ENCODE measurements at places on chromosomes 5 and 9.

DNA sequence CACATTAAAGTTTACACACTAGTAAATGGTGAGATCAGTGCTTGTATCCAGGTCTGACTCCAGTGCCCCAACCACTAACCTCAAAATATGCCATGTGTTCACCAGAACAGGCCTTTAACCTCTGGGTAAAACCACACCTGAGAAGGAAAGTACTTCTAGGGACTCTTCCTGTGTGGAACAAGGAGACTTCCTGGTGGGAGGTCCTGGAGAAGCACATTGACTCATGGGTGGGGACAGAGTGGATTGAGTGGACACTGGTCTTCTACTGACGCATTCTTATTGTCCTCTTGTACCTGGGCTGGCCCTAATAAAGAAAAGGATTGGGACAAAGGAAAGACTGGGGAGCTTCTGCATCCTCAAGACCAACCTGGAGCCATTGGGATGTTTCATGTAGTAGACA lies 43.4 kb downstream of the ANGPTL2 start:
- no peak for DNase-seq

DNA sequence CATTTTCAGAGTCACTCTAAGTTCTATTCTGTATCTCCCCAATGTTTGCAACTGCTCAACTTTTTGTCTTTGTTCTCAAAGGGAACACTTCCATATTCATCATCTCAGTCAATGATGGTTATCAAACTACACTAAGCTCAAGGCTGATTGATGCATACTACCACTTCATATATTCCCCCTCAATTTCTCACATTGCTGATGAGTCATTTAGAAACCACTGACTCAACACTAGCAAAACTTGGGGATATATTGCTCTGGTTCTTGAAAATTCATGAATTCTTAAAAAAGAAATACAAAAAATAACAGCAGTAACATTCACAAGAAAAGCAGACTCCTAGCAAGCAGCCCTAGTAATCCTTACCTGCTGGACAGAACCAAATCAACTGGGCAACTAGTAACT lies 52.2 kb downstream of the ABHD17B start:
- no peak for DNase-seq

DNA sequence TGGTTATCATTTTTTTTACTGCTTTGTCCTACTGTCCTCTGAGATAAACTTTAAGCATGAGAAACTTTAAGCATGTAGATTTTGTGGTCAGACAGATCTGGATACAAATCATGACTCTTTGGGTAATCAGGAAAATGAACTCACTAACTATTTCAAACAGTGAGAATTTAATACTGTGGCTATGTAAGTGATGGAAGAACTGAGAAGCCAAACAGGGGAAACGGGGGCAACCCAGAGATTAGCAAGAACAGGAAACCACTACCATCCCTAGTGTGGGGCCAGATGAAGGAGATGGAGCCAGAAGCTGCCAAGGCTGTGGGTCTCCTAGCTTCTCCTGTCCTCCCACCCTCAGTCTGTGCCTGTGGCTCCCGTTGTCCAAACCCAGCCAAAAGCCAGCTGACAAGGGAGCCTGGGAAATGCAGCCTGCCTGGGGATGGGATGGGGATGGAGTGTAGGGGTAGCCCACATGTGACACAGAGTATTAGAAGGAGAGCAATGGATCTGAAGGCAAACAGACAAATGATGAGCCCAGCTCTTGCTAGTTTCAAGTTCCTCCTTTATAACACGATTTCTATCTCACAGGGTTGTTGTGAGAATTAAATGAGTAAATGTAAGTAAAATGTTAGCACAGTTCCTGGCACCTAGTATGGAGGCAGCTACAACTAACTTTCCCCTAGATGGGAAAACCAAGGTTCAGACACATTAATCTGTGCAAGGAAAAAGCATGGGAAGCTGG lies 27.7 kb upstream of the CDC23 start:
- DNase-seq: no peak

GRCh38 chr5:112974901-112975300 lies 1.7 kb upstream of the DCP2 start:
- DNase-seq: no peak

DNA sequence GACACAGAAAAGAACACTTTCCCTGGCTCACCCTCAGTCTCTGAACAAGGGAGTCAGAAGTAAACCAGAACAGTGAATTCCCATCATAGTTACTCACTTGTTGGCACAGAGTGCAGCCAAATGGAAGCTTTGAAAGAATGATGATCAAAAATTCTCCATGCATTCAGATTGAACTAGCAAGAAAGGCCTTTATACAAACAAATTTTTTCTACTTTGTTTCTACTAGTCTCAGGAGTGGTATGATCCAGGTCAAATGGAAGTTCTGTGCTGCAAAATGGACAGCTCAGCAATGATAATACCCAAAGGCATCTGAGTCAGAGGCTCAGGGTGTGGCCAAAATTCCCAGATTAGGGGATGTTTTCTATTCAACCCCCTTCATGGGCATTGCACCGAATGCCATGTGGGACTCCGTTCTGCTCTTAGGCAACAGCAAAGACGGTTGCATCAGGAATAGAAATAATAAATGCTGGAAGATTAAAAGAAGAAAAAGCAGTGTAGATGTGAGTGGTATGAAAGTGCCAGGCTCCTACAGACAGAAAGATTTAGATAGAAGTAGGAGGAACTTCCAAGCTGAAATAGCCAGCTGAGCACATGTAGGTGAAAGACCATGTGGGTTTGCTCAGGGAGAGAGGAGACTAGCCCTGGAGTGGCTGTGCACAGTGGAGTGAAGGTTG lies 24.0 kb upstream of the ASPN start:
- no peak for DNase-seq

- no peak for DNase-seq
These were observed 7.2 kb upstream of the RPL26L1 start for GRCh38 chr5:172952034-172952511.

- no peak for DNase-seq
These were observed 1.2 kb upstream of the CKS2 start for GRCh38 chr9:89309608-89310474.

- no peak for DNase-seq
These were observed 55.4 kb downstream of the CDC14B start for GRCh38 chr9:96564217-96564616.

DNA sequence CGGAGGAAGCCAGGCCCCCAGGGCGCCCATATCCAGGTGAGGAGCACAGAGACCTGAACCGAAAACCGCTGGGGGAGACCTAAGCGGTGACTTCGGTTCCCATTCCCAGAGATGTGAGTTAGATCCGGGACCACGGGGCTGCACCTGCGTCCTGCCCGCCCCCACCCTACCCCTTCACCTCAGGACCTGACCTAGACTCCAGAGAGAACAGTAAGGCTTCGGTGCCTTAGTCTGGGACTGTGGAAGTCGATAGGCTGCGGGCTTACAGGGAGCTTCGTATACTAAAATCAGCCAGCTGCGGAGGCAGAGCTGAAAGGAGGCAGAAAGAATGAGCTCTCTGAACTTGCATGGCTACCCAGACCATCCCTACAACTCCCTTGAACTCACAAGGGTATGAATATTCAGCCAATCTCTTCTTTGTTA lies 518 bp upstream of the FAM13B start:
- DNase-seq: no peak

DNA sequence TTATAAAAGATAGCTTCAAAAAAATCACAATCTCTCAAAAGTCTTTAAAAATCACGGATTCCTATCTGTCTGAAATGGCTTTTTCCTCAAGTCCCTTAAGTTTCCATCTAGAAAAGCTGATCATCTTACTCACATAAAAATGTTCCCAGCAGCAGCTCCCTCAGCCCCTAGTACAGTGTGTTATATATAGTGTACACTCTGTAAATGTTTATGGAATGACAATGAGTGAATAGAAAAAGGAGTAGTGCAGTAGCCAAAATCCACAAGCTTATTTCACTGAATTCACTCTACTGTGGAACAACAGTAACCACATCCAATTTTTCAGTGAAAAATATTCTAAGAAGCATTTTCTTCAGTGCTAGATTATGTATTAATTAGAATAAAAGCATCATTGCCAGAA lies 609.4 kb downstream of the DTWD2 start:
- DNase-seq: no peak

DNA sequence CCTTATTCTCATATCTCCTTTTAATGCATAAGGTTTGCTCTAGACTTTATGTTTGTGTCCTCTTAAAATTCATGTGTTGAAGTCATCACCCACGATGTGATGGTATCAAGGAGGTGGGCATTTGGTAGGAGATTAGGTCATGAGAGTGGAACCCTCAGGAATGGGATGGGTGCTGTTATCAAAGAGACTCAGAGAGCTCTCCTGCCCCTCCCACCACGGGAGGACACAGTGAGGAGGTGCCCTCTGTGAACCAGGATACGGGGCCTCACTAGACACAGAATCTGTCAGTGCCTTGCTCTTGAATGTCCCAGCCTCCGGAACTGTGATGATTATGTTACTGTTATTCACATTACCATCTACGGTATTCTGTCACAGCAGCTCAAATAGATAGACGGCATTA lies 359.0 kb downstream of the IRX1 start:
- DNase-seq: no peak

GRCh38 chr9:91494751-91495150 lies 71.1 kb upstream of the NFIL3 start:
- no peak for DNase-seq

DNA sequence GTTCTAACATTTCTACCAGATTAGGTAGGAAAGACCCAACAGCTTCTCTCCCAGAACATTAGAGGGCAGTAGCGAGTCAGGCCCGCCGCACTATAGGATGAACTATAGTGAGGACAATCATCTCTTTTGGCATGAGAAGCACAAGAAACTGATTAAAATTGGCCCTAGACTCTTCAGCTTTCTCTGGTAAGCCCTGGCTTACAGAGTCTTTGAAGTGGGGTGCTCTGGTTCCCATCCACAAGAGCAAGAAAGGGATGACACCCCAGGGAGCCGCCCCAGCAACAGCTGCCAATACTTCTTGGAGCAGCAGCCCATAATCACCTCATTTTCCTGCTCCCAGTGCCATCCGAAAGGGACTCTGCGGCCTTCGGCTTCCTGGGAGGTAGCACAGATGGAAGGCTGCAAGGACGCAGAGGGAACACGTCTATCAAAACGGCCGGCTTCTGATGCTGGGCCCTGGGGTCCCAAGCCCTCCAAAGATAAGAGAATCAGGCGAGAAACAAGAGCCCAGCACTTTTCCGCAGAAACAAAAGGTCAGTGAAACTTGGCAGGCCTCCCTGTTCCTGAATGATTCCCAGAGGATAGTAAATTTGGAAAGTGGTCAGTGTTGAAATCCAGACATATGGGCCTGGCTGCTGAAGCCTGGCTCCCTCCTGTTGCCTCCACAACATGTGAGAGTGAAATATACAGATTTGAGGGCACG lies 69.3 kb downstream of the HSD17B3 start:
- no peak for DNase-seq

GRCh38 chr9:124450241-124450924 lies at the start of gene ADGRD2:
TSS of gene ADGRD2 (plus strand) at chr9:124450451. CDS start at chr9:124451667, 1,216 bp downstream.
- no peak for DNase-seq

DNA sequence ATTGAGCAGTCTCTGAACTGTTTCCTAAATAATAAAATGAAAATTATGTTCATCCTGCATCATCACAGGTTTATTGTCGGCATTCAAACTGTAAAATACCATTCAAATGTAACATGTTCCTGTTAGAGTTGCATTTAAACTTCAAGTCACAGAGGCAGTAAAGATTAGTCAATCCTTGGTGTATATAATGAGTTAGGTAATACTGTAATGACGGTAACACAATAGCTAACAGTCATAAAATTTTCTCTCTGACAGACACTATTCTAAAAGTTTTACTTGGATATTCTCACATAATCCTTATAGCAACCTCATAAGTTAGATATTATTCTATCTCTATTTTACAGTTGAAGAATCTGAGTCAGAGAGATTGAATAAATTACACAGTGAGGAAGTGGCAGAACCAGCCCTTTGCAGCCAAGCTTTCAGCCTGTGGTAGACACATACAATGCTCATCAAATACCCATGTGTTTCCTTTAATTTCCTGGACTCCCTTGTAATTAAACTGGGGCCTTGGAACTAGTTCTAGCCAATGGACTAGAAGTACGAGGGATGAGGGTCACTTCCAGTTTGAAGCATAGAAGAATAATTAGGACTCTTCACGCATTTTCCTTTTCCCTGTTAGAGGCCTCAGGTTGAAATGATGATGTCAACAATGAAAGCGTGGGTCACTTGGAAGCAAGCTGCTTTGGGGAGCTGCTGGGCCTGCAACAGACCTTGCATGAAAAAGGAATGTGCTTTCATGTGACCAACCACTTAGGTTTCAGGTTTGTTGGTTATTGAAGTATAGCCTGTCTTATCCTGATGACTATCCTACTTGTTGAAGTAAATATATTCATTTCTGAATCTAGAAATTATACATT lies 12.3 kb upstream of the CAST start:
- no peak for DNase-seq

DNA sequence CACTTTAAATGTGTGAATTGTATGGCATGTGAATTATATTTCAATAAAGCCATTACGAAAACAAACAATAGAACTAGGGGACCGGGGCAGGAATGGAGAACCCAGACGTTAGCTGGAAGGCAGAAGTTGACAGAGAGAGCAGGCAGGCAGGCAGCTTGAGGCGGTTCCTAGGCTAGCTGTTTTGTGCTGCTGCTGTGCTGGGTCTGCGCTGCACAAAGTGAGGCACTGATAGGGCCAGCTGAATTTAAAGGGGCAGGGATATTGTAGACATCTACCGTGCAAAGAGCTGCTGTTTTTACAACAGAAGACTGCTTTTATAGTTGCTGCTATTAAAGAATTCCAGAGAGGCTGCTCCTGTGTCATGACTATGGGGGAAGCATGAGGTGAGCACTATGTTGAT lies 21.6 kb upstream of the MIER3 start:
- DNase-seq: no peak

DNA sequence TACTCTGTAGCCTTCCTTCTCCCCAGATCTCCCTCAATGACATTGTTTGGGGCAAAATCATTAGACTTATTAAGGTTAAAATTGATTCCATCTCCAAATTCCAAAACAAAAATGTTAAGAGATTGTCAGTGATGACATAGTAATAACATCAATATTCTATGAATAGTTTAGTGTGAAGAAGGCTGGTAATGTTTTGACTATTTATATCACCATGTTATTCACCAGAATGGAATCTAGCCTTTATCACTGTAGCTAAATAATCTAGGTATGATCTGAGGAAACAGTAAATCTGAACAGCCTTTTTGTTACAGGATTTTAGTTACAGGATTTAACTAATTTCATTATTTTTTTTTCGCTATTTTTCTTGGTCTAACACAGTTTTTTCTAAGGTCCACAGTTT lies 929 bp upstream of the PLPP6 start:
- DNase-seq: no peak

GRCh38 chr5:3809455-3809854 lies 213.8 kb downstream of the IRX1 start:
- DNase-seq: no peak

GRCh38 chr5:158013303-158013702 lies 154.4 kb upstream of the CLINT1 start:
- no peak for DNase-seq

Measured in activated CD8-positive, alpha-beta memory T cell treated with anti-CD3 and anti-CD28 coated beads for 4 hours (primary cell).